Activated CD8-positive, alpha-beta memory T cell treated with anti-CD3 and anti-CD28 coated beads for 1 hour (primary cell): ENCODE measurements at places on chromosomes 7 and 10.

DNA sequence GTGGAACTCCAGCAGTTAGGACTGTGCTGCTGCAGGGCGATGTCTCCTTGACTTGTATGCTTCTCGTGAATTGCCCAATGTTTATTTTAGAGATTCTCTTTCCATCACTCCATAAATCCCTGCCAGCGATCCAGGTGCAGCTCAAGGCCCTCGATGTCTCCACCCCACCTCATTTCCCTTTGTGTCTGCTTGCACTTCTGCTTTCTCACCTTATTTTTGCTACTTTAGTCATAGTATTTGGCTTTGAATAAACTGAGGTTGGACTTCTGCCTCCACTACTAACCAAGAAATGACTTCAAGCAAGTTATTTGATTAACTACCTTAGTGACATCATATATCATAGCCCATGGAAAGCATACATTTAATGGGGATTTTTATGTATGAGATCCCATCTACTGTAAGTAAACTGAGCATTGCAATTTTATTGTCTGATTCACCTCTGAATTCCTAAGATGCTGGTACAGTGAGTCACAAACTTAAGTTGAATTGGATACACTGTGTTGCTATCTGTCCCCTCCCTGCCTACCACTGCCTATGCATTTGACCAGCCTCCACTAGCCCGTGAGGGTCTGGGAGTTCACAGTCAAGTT lies 255.8 kb downstream of the ABCA13 start:
- DNase-seq = no peak

DNA sequence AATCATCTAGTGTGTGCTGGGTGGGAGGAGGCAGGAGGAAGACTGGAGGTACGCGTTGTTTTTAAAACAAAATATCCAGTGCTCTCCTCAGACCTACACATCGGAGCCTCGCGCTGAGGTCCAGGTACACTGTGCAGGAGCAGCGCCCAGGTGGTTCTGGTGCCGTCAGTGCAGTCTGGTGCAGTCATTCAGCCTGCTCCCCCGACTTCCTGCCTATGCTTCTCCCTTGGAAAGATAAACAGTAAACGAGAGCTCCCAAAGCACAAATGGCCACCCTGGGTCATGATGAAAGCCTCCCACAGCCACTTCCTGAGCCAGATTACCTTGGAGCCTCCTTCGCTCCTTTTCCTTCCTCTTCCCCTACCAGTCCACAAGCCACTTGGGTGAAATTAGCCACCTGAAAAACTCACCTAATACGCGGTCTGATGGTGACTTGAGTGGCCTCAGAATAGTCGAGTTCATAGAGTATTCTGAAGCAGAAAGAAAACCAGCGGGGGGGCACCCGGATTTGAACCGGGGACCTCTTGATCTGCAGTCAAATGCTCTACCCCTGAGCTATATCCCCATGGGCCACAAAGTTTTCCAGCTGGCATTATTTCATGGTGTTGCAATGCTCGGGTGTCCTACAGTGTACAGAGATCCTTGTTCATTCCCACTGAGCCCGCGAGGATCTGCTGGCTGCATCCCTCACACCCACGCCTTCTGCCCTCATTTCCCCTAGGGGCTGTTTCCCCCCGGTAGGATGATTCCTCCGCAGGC lies 82.5 kb downstream of the ZNF467 start:
- DNase-seq = no peak

DNA sequence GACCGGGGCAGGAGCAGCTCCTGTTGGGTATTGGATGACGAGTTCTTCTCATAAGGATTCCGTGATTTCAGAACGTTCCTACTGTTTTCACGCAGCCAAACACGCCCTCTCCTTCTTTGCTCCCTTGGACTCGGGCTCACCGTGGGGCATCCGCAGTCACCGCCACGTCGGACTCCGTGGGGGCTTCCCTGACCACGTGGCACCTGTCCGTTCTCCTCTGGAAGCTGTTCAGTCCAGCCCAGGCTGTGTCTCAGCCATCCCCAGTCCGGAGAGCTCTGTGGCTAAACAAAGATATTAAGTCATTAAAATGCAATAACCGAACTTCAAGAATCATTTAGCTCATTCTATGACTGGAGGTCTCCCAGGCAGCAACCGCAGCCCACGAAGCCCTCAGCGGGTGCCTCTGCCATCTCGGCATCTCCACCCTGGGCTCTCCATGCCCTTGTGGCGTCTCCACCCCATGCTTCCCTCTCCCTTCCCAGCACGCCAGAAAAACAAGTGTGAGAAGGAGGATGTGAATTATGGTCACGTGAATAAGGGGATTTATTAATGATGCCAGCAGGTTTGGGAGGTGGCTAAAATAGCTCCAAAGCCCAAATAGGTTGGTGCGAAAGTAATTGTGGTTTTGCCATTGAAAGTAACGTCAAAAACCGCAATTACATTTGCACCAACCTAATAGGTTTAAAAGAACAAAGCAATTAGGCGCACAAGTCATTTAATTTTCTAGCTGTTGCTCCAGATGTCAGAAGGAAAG lies 224.6 kb upstream of the PPP2R2D start:
- no peak for DNase-seq

DNA sequence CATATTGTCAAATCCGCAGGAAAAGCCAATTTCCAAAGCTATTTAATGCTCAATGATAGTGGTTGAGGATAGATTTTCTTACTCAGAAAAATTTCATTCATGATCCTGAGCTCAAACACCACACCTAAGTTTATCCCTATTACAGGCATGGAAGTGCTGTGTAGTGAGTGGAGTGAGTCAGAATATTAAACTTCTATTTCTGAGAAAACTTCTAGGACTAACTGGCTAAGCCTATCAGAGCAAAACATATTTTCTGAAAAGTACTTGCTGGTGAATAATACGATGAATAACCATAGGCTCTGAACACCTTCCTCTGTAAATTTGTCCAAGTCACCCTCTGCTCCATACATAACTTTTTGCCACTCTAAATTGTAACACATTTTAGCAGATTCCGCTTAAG lies 221.5 kb downstream of the SUGCT start:
- no peak for DNase-seq

DNA sequence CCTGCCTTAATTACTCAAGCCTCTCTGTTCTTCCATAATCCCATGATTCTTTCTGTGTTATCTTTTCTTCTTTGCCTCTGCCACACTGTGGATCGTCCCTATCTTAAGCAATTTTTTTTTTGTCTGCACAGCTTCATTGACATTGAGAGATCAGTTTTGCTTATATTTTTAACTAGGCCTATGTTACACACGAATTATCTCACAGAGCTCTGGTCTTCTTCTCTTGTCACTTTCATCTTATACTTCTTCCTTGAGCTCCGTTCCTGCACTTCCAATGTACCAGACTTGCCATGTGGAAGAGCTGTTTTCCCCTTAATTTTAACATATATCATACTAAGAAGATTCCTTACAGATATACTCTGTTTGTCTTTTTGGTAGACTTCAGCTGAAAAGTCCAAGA lies 106.1 kb downstream of the MAGI2 start:
- no peak for DNase-seq

DNA sequence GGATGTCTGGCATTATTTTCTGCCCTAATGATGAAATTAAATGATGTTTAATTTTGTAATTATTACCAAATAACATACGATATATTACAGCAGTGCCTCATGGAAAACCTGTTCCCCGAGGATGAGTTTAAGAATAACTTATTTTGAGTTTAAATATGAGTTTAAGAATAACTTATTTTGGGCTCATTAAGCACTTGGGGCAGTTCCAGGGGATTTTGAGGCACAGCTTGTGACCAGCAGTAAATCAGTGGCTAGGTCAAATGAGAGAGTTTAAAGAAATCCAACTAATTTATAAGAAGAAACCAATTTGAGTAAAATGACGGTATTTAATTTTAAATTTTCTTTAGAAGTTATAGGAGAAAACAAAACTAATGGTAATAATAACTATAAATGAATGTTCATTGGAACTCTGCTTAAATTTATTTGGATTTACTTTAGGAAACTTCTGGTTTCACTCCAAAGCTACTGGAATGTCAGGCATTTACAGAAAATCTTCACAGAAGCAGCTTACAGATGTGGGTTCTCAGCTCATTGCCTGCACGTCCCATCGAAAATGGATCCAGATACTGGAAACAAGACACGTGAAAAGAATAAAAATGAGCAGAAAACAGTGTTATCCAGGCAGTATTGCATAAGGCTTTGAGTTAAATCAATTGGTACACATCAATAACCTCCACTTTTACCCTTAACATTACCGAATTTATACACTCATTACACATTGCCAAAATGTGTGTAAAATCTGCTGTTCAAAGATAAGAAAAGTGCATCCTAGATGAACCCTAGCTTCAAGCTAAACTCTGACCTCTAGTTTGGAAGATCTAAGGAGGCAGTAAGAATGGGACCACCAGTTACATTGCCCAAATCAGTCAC lies 784.5 kb upstream of the IGFBP3 start:
- DNase-seq = no peak

DNA sequence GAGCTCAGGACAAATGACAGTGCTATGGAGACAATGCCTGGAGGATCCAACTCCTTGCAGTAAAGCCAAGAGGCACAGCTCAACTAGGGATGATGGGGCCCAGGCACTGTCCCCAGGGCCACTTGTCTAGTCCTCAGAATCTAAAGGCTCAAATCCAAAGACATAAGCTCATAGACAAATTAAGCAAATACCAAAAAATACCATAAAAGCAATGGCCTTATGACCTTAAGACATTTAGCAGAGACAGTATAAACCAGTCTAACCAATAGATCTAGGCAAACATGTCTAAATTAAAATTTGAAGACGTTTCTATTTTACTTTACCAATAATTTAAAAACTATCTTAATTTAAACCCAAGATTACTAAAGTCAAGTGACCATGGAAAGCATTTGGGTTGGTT lies 14.8 kb upstream of the MKLN1 start:
- no peak for DNase-seq

DNA sequence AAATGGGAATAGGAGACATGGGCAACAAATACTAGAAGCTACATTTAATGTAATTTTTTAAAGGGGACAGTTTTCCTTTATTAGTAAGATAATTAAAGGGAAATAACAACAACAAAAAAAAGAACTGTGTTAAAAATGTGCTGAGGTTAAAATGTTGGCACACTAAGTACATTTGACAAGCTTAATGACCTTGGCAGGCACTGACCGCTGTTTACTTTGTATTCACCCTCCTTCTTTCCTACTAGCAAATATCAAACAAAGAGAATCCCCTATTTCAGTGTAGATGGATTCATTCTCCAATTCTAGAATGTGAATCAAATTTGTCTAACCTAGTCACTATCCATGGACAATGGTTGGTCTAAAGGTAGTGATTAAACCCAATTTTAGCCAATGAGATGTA lies 77.5 kb upstream of the TOMM7 start:
- no peak for DNase-seq

- no peak for DNase-seq
Observed at GRCh38 chr7:1543826-1544177, 12.2 kb downstream of the TMEM184A start.

GRCh38 chr7:126302639-126303038 lies 950.1 kb downstream of the GRM8 start:
- DNase-seq = no peak

DNA sequence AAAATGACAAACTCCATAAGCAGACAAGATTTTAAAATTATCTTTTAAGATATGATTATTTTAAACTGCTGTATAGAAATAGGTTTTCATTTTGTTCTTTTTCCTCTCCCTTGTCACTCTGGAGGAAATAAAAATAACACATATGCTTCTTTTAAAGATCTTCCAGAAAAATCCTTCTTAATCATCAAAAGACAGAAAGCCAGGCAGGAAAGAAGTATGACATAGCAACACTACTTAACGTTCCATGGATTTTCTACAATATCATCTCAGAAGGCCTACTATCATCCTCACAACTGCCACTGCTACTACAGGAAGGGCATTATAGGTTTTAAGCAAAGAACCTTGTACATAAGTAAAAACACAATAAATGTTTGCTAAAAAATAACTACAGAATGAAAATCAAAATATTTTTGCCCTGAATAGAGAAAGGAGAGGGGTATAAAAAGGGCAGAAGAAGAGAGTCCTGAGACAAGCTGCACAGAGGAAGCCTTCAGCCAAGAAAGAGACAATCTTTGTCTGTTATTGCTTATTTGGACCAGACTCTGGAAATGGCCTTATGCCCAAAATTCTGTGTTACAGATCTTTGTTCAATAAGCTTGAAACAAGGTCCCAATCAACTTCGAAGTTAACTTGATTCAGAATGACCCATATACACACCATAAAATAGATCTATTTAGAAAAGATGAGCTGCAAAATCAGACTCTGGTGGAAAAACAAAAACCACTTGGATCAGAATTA lies 67.8 kb downstream of the ABI1 start:
- no peak for DNase-seq

DNA sequence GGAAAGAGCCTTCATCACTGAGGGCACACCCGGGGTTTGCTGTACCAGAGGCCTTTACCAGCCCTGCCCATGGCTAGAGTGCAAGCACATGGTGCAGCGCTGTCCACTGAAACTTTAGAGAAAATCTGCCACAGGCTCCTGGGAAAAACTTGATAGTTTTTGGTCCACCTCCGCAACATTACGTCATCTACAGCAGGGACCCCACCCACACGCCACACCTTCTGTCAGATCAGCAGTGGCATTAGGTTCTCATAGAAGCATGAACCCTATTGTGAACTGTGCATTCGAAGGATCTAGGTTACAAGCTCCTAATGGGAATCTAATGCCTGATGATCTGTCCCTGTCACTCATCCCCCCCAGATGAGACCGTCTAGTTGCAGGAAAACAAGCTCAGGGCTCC lies 2.5 kb upstream of the ODAD2 start:
- no peak for DNase-seq

DNA sequence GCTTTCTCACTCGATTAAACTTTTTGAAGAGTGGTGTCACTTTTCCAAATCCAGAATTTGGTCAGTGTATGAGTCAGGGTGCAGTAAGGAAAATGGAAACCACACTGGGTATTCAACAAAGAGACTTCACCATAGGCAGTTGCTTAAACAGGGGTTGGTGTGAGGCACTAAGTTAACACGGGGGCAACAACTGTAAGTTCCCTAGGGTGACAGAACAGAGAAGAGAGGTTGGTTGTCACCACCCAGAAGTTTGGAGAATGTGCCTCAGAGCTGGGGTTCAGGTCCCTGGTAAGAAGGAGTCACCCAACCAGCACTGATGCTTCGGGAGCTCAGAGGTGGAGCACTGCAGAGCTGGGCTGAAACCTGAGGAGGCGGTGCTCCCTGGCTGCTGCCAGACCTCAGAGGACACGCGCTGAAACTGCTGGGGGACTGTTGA lies 170.4 kb downstream of the ARID5B start:
- no peak for DNase-seq

GRCh38 chr10:113381981-113382509 lies 170.8 kb upstream of the HABP2 start:
- no peak for DNase-seq

- DNase-seq = no peak
Observed at GRCh38 chr10:124541076-124541903, 79.7 kb downstream of the LHPP start.
